Non-pigmented ciliary epithelial cell (primary cell): ENCODE measurements at places on chromosomes 13 and 19.

GRCh38 chr19:1725100-1726064 lies 27.9 kb upstream of the ONECUT3 start:
- no peak for DNase-seq

DNA sequence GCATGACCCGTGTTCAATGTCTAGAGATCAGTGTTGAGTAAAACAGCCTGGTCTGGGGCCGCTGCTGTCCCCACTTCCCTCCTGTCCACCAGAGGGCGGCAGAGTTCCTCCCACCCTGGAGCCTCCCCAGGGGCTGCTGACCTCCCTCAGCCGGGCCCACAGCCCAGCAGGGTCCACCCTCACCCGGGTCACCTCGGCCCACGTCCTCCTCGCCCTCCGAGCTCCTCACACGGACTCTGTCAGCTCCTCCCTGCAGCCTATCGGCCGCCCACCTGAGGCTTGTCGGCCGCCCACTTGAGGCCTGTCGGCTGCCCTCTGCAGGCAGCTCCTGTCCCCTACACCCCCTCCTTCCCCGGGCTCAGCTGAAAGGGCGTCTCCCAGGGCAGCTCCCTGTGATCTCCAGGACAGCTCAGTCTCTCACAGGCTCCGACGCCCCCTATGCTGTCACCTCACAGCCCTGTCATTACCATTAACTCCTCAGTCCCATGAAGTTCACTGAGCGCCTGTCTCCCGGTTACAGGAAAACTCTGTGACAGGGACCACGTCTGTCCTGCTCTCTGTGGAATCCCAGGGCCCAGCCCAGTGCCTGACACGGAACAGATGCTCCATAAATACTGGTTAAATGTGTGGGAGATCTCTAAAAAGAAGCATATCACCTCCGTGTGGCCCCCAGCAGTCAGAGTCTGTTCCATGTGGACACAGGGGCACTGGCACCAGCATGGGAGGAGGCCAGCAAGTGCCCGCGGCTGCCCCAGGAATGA lies 1.5 kb upstream of the CEACAM5 start:
- DNase-seq: no peak

GRCh38 chr19:35278578-35279284 lies 3.6 kb upstream of the HAMP start:
- no peak for DNase-seq

DNA sequence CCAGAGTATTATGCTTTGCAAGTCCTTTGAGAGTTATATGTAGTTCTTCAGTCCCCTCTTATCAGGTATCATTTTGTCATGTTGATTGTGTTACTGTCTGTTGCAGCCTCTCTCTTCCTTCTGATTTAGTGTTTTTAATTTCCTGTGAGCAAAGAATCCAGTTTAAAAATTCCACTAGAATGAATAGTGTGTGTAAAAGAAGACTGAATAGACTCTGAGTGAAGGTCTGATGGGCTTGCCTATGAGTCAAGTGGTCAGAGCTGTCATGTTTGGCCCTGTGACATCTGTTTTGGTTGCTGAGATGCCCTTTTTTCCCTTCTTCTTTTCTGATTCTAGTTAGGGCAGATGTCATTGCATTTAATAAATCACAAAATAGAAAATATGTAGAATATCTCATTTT lies 23.3 kb upstream of the KCTD4 start:
- DNase-seq: no peak

DNA sequence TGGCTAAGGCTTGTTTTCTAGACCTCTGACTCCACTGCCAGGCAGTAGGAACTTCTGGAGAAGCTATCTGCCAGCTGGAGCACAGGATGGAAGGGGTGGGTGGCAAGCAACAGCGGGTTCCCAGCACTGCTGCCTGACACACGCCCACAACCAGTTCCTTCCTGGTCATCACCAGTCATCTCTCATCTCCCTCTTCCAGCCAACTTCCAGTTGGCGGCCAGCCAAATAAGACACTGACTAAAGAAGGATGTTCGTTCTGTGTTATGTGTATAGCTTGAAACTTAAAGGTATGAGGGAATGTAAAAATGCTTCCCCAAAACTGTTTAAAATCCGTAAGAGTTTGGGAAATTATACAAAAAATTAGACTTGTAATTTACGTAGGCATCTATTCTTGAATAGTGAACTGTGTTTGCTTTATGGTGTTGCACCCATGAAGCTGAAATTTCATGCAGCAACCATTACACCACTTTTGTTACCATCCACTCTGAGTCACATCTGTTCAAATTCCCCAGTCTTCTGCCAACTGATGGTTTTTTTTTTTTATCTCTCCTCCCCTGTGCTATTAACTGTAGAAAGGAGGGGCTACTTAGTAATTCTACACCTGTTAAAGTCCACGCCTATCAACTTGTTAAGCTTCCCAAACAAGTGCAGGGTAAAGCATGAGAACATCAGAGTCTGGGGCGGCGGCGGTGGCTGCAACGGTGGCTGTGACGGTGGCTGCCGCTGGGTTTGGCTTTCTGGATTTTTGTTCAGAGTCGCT lies 86.2 kb upstream of the FRY start:
- DNase-seq: no peak

DNA sequence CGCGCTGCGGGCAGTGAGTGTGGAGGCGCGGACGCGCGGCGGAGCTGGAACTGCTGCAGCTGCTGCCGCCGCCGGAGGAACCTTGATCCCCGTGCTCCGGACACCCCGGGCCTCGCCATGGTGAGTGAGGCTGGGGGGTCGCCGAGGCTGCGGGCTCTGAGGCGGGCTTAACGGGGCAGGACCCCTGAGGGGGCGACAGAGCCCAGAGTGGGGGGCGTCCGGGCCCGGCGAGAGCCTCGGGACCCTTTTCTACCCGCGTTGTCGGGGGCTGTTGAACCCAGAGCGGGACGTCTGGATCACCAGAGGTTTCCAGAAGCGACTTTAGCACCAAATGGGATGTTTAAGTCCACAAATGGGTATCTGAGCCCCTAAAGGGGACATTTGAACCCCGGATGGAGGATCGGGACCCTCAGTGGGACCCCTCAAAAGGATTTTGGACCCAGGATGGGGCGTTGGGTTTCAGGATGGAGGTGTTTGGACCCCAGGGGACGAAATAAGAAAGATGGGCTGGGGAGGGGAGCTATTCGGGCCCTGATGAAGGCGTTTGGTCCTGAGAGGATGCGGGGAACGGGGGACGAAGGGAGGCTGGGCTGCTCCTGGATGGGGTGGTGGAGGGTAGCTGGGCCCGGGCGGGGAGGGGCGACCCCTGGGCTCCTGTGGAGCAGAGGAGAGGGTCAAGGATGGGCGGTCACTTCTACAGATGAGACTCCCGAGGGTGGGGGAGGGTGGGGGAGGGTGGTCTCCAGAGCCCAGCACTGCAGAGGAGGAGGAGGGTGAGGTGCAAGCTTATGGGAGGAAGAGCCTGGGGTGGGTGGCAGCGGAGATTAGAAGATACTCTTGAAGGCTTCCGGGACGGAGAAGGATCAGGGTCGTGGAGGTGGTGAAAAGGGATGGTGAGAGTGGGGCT lies at the start of gene CALM3:
CALM3 (plus strand) TSS at position 13 of the 907 bp plus-strand sequence; CDS start at position 118, 105 bp downstream.
- no peak for DNase-seq

GRCh38 chr13:72696579-72696978 lies 30.9 kb downstream of the MZT1 start:
- DNase-seq: no peak

- DNase-seq: no peak
Observed at GRCh38 chr13:24042710-24043440, 117.6 kb upstream of the SPATA13 start.

GRCh38 chr13:76684336-76684735 lies 201.9 kb downstream of the KCTD12 start:
- no peak for DNase-seq

- DNase-seq: no peak
Observed at GRCh38 chr19:41897181-41897580, 14.2 kb downstream of the ARHGEF1 start.

DNA sequence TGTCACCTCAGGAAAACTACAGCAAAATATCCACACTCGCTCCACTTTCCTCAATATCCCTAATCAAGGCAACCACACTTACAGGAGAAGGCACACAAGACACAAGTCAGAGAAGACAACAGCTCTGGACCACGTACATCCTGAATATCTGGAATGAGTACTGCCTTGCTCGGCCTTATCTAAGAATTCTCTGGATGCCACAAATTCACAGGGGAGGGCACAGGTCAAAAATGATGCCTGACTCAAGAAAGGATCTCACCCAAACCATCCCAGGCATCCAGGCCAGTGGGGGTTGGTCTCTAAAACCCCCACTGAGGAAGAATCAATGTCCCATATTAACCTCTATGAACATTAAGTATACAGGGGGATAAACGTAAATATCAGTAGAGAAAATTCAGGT lies 29.9 kb downstream of the ATP7B start:
- peak; percentile 8 for DNase-seq

DNA sequence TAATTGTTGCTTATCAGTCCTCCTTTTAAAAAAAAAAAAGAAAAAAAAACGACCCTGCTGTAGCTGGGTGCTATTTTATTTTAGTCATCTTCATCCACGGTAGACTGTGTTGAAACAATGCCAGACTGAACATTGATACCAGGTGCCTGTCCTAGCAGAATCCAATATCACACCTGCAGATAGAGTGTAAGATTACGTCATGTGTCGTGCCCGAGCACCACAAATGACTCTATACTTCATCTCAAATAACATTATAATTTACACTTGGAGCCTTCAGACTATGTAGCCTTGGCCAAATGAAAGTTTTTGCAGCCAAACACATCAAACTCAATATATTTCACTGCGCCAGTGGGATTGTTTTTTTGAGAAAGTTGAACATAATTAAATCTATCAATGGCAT lies 410.6 kb downstream of the FGF9 start:
- no peak for DNase-seq

DNA sequence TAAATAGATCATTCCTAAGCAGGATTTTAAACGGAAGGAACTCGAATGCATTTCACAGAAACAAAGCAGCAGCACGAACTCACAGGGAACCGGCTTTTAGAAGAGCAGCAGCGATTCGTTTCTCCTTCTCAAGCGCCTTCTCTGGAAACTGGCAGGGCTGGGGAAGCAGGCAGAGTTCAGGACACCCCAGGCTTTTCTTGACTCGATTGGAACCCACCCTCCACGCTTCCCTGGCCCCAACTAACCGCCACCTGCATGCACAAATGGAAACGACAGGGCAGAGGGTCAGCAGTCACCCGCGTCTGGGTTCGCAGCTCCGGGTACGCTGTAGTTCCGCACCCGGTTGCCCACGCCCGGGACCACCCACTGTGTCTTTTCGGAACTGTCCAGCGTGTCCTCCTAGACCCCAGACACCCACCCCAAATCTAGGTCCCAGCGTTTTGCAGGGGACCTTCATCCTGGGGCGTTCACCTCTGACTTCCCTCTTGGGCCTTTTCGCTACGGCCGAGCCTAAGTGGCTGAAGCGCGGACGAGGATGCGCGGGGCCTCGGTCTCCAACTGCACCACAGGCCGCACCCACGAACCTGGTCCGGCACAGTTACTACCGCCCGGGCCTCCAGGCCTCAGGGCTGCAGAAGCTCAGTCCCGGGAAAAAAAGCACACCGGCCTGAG lies 500 bp downstream of the ZFP30 start:
- DNase-seq: no peak

- no peak for DNase-seq
Observed at GRCh38 chr13:29684441-29684840, 89.0 kb upstream of the SLC7A1 start.

DNA sequence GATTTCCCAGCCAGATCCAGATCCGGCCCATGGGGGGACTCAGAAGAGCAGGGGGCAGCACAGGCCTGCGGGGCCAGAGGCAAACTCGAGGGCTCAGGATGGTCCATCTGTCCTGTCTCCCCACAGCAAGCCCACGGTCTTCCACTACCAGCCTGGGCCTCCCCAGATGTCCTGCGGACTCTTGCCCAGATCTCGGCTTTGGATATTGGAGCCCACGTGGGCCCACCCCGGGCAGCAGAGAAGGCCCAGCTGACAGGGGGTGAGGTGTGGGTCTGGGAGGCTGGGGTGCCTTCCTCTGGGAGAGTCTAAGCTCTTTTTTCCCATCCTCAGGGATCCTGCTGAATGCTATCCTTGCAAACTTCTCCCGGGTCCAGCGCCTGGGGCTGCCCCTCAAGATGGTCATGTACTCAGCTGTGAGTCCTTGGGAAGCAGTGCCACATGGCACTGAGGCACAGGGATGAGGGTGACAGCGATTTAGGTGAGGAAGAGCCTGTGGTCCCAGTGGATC lies 3.4 kb downstream of the ACP4 start:
- no peak for DNase-seq

DNA sequence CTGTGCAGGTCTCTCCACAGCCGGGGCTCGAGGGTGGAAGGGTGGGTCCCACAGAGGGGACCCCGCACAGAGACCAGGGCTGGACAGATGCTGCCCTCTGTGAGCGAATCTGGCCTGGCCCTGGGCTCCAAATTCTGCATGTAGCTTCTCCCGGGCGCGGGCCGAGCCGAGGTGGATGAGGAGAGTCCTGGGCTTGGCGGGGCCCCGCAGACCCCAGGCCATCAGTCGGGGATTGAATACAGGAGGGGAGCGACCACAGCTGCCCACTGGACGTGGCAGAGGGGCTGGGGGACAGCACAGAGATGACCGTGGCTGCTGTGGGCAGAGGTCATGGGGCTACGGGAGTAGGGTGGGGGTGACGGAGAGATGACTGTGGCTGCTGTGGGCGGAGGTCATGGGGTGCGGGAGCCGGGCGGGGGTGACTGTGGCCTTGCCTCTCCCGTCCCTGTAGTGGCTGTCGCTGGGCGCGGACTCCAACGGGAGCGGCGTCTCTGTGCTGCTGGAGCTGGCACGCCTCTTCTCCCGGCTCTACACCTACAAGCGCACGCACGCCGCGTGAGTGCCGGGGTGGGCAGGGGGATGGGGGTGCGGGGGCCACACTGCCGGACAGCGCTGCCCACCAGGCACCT lies 15.5 kb downstream of the NCLN start:
- DNase-seq: no peak

GRCh38 chr13:25816239-25816638 lies 235.6 kb downstream of the SHISA2 start:
- DNase-seq: no peak

GRCh38 chr19:46014941-46015686 lies 7.7 kb downstream of the PGLYRP1 start:
- no peak for DNase-seq

DNA sequence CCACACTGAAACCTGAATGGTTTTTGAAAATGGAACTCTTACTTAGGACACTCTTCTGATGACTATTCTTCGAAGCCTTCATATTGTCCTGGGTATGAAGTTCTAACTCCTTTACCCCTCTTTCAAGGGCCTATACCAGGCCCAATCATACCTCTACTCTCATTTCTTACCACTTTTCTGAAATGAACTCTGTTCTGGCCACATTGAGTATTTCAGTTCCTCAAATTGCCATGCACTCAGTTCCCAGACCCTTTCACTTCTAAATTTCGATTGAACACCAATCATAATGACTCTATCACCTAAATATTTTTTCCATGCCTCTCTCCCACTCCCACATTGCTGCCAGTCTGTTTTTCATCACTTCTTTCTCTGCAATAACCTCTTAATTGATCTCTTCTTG lies 53.7 kb downstream of the LACC1 start:
- DNase-seq: no peak

DNA sequence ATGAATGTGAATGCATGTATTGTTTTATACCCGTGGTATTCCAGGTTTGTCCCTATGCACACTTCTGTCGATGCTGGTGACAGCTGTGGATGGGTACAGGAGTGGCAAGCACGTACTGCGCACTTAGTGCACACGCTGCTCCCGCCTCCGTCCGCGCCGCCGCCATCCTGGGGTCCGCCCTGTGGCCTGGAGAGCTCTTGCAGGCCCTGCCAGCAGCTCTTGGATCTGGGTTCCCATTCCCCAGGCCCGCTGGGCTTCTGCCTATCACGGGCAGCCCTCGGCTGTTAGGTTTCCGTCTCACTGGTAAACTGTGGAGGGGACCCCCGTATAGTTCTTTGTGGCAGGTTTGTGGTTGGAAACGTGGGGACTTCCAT lies 4.0 kb downstream of the GNA11 start:
- no peak for DNase-seq
